ENCODE measurements at places on chromosomes 13 and 19.

GRCh38 chr19:46840498-46840942, 10.1 kb downstream of the AP2S1 start:
- DNase-seq: no peak

DNA sequence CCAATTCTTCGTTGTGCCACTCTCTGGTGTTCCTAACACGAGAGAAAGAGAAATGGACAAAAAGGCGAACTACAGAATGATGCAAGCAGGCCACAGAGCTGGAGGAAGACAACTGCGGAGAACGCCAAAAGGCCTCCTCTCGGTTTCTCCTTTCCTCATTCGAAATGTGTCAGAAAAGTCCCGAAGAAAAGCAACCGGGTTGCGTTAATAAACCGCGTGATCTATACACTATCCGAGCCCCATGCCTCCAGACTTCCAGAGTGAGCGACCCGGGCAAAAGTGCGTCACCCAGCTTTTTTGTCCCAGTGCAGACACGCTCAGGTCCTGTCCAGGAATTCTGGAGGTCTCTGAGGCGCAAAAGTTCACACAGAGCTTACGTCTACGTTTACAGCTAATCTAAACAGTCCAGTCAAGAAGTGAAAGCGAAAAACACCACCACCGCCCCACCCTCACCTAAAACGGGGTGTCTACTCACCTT, 413 bp downstream of the N4BP2L2 start:
- no peak for DNase-seq

- no peak for DNase-seq
Observed at GRCh38 chr19:46721269-46722003, 4.5 kb upstream of the PRKD2 start.

DNA sequence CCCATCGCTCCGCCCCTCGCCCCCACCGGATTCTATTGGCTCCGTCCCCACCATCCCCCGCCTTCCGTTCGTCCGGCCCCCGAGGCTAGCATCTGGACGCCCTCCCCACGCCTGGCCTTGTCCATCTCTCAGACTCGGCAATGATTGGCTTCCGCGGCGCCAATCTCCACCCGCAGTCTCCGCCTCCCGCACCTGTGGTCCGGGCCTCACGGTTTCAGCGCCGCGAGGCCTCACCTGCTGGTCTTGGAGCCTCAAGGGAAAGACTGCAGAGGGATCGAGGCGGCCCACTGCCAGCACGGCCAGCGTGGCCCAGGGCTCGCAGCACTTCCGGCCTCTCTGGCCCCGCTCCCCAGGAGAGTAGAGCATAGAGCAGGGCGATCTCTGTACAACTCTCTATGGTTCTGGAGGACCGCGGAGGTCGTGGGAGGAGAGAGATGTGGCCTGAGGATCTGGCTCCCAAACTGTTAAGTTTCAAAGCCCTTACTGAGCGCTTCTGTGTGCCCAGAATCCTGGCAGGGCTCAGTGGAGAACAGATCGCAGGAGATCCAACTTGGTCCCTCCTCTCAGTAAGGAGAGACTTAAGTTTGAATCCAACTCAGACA, at the start of gene ERCC1:
Gene ERCC1, minus strand, starts transcription at position 329 of the 602 bp plus-strand sequence. CDS start 543 bp downstream, outside the sequence.
- DNase-seq: no peak

DNA sequence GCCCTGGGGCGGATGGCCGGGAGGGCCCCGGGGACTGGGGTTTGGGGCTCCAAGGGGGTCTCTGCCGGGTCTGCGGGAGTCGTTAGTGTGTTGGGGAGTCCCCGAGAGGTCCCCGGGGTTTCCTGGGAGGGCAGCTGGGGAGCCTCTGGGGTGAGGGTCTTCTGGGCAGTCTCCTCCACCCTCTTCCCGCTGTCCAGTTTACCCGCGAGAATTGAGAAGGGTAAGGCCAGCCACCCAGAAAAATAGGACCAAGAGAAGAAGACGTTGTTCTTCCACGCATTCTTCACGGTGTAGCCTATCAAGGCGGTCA, 1.0 kb upstream of the ETFB start:
- DNase-seq: no peak

DNA sequence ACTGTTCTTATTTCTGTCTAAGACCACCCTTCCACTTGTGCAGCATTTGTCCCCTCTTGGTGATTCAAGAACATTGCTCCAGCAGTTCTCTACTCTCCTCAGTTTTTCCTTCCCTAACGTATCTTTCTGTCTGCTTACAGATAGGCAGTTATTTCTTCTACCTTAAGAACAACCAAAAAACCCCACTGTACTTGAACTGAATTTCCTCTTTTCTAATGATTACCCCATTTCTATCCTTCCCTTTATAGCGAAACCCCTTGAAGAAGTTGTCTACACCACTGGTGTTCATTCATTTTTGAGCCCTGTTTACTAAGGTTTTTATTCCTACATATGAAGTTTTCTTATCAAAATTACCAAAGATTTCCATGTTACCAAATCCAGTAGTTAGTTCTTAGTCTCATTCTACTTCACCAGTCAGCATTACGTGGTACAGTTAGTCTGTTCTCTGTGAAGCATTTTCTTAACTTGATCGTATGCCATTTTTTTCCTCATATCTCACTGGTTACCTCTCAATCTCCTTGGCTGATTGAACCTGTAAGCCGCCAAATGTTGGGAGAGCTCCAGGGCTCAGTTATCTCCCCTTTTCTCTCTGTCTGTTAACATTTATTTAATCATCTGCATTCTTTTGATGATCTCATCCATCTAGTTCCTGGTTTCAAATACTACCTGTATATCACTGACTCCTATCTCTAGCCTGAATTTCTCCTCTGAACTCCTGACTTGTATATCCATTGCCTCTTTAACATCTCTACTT, 9.0 kb downstream of the LSM14A start:
- DNase-seq: no peak

DNA sequence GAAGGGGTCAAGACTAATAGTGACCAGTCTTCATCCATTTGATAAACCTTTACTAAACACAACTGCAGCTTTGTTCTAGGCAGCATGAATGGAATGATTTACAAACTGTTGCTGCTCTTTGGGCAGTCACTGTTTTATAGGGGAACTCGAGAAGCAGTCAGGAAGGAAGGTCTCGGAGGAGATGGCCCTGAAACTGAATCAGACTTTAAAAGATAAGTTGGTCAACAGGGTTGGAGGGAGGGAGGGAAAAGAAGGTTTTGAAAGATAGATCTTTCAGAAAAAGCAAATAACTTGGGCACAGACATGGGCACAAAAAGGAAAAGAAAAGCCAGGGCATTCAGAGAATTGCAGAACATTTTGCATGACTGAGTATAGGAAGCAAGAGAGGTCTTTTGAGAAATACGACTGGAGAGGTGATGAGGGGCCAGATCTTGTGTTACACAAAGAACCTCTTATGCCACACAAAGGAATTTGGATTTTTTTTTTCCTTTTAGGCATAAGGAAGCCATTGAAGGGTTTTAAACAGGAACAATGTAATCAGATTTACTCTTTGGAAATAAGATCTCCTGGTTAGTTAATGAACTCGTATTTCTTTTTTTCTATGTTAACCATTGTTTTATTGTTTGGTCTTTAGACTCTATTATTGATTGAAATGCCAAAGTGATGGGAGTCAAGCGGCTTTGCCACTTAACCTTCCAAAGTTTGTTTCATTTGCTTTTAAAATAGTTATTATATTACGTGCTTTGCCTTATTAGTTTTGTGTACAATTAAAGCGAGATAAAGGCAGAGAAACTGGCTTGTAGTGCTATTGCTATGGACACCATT, 37.5 kb upstream of the SACS start:
- DNase-seq: no peak

GRCh38 chr13:40371531-40372125, 294.8 kb downstream of the FOXO1 start:
- no peak for DNase-seq

DNA sequence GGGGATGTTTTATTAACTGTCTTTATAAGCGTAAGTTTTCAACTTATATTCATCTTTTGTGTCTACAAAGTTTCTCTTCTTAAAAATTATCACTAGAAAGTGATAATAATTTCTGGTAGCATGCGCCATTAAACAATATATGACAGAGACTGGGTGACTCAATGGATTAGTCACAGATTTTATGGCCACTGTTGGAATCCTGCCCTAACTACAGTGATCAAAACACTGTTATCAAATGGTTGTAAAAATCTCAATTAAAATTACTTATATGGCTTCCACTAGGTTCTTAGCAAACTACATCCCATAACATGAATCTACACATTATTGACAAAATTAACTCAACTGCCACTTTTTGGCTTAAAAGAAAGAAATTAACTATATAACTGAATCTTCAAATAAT, 350.0 kb downstream of the DACH1 start:
- no peak for DNase-seq

- no peak for DNase-seq
Observed at GRCh38 chr19:4606921-4607678, 32.2 kb upstream of the TNFAIP8L1 start.

GRCh38 chr13:100100115-100100879, 11.4 kb downstream of the PCCA start:
- no peak for DNase-seq

- DNase-seq: no peak
Observed at GRCh38 chr13:27269114-27269665, 1.4 kb upstream of the RASL11A start.

DNA sequence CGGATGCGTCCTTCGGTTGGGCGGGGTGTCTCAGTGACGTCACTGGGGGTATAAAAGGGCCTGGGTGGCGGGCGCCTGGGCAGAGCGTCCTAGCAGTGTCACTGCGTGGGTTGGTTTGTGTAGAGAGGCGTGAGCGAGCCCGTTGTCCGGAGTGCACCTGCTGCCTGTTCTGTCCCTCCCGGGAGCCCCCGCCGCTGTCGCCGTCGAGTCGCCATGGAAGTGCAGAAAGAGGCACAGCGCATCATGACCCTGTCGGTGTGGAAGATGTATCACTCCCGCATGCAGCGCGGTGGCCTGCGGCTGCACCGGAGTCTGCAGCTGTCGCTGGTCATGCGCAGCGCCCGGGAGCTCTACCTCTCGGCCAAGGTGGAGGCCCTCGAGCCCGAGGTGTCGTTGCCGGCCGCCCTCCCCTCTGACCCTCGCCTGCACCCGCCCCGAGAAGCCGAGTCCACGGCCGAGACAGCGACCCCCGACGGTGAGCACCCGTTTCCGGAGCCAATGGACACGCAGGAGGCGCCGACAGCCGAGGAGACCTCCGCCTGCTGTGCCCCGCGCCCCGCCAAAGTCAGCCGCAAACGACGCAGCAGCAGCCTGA, 2.9 kb downstream of the IER2 start:
- DNase-seq: peak; percentile 92

- no peak for DNase-seq
Observed at GRCh38 chr19:57419439-57419838, 8.5 kb downstream of the ZNF17 start.

DNA sequence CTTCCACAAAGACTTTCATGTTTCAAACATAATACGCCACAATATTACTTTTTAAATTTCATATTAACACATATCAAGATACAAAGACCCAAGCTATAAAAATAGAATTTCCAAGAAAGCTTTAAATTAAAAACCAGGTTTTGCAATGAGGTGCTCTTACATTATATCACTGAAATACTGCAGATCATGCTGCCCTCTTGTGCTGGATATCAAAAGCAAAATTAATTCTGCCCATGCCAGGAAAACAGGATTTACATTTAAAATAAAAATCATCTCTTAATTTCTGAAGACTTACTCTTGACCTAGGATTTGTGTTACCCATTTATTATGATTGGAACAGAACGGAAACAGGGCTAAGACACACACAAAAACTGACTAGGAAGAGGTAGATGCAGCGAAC, 145.0 kb downstream of the ABCC4 start:
- no peak for DNase-seq
